Ureter (tissue), 1 donor: ENCODE measurements at places on chromosomes 7 and 10. TPM values are rescaled to one million over a fixed set of nuclear protein-coding genes. Genes with fewer than 3 reads are reported as not detected.

The CDK13 gene
- 90.9 TPM for total RNA-seq

The SPDYE16 gene
- total RNA-seq: 1.3 TPM

The LAMB1 gene
- 198 TPM for total RNA-seq

The GDF10 gene
- total RNA-seq: 1.5 TPM

The GBX1 gene
- not detected for total RNA-seq

DNA sequence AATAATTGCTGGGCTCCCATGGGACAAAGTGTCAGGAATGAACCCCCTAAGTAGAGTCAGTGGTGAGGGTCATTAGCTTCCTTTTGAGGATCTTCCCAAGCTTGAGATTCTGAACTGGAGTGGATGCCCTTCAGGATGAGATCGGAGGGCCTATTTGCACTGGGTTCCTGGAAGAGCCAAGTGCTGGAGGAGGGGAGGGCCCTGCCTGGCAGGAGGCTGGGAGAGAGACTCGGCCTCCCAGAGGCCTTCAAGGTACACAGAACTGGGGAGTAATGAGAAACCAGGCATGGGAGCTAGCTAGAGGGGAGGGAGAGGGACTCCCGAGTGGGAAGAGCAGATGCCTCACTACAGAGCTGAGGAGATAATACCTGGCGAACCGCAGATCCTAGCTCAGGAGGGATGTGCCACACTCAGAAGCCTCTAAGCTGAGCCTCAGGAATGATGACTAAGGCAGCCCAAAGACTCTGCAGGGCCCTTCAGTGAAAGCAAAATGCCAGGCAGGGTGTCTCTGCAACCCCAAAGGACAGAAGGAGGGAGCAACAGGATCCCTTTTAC, 9.4 kb downstream of the PDAP1 start:
- no peak for DNase-seq

- DNase-seq: no peak
Observed at GRCh38 chr10:94005050-94005449, 11.3 kb downstream of the PLCE1 start.

- no peak for DNase-seq
Observed at GRCh38 chr10:92313750-92314149, 22.8 kb downstream of the MARCHF5 start.

- no peak for DNase-seq
Observed at GRCh38 chr10:112817981-112818777, 131.9 kb upstream of the TCF7L2 start.

DNA sequence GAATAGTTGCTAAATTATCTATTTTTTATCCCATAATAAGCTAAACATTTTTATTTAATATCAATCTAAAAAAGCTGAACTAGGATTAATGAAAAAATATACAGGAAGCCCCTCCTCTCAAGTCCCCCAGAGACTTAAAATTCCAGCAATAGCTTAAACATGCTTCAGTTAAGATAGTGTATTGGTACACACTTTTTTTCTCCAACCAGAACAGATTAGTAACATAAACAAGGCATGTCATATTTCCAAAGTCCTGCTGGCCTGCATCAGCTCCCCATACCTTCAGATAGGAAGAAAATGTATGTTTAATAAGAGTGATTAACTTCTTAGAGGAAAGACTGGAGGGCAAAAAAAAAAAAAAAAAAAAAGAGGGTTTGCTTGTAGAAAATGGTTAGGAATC, 7.1 kb downstream of the TBX20 start:
- DNase-seq: no peak

DNA sequence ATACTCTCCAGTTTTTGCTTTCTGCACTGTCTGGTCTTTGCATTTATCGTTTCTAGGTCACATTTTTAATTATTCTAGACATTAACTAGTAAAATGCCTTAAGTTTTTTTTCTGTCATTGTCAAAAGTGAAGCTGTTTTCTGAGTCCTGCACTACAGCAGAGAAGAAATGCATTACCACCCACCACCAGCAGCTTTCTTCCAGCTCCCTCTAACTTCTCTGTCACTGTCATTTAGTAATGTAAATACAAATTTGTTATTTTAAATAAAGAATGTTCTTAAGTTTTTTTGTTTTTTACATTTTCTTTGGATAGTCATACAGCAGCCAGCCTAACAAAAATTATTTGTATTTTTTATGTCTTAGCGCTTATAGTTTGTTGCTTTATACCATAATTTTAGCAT, 18.8 kb downstream of the PTPRZ1 start:
- DNase-seq: no peak

DNA sequence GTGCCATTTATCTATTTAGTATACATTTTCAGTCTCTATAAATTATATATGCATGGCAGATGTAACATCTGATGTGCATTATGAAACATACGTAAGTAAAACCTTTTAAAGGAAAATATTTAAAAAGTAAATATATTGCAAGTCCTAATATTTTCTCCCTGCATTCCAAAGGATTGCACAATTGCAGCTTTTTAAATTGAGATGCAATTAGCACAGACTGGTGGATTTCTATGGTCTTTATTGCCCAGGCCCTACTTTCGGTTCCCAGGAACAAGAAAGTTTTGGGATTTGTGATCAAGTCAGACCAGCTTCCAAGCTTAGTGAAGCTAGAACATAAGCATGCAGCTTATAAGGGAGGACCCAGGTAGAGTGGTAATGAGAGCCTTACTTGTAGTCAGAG, 337.8 kb downstream of the NRG3 start:
- DNase-seq: no peak

DNA sequence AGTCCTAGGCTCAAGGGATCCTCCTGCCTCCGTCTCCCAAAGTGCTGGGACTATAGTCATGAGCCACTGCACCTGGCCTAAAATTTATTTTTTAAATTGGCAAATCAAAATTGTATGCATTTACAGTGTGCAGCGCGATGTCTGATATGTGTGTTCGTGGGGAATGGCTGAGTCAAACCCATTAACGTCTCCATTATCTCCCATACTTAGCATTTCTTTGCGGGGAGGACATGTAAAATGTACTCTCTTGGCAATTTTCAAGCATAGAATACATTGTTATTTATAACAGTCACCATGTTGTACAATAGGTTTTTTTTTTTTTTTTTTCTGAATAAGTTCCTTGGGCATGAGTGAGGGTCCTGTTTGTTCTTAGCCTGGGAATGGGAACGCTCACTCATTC, 3.8 kb downstream of the TMEM184A start:
- no peak for DNase-seq
